Fibroblast of the conjunctiva (primary cell): ENCODE measurements at places on chromosomes 12 and 14.

GRCh38 chr12:130846369-130846768 lies 7.3 kb upstream of the STX2 start:
- DNase-seq, result peak; percentile 83

DNA sequence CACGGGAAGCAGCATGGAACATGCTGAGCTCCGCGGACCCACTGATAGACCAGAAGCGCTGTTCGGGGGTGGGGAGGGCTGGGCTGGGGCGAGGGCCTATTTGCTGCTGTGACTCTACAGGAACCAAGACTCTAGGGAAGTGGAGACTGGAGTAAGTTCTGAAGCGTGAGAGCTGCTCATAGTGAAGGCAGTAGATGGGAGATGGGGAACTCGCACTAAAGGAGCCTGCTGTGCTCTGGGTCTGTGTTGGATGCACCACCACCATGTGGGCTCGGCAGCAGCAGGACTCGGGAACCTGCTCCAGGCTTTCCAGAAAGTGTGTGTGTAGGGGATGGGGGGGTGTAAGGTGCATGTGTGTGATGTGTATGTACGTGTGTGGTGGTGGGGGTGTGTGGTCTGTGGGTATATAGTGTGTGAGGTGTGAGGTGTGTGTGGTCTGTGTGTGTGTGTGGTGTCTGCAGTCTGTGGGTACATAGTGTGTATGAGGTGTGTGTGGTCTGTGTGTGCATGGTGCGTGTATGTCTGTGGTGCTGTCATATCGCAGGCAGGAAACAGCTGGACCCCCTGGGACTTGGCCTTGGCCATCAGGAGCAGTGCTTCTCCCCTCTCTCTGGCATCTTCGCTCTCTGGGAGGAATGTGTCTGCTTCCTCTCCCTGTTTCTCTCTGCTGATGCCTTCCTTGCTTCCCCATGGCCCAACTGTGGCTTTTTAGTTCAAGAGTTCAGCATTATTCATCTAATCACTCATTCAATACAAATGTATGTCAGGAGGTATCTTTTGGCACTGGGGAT lies 378.9 kb downstream of the FUT8 start:
- no peak for DNase-seq

GRCh38 chr12:96034621-96035282 lies 635 bp downstream of the LTA4H start:
- DNase-seq, result no peak

- no peak for DNase-seq
Measured at GRCh38 chr14:54593860-54594259, 26.9 kb downstream of the SAMD4A start.

DNA sequence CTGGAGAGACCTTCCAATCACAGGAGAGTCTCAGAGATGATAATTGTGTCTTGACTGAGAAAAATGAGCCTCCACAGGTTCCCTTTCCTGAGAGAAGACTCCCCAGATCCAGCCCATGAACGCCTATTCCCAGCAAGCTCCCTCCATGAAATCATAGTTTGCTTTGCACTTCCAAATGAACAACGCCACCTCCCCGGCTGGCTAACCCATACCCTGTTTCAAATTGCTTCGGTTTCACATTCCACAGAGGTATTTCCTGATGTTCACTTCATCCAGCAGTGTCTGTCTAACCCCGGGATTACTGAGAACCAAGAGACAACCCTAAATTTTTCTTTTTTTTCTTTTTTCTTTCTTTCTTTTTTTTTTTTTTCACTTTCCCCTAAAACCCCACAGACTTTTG lies 124.1 kb upstream of the RFLNA start:
- no peak for DNase-seq

GRCh38 chr14:50813544-50813863 lies 17.5 kb downstream of the NIN start:
- DNase-seq, result no peak

DNA sequence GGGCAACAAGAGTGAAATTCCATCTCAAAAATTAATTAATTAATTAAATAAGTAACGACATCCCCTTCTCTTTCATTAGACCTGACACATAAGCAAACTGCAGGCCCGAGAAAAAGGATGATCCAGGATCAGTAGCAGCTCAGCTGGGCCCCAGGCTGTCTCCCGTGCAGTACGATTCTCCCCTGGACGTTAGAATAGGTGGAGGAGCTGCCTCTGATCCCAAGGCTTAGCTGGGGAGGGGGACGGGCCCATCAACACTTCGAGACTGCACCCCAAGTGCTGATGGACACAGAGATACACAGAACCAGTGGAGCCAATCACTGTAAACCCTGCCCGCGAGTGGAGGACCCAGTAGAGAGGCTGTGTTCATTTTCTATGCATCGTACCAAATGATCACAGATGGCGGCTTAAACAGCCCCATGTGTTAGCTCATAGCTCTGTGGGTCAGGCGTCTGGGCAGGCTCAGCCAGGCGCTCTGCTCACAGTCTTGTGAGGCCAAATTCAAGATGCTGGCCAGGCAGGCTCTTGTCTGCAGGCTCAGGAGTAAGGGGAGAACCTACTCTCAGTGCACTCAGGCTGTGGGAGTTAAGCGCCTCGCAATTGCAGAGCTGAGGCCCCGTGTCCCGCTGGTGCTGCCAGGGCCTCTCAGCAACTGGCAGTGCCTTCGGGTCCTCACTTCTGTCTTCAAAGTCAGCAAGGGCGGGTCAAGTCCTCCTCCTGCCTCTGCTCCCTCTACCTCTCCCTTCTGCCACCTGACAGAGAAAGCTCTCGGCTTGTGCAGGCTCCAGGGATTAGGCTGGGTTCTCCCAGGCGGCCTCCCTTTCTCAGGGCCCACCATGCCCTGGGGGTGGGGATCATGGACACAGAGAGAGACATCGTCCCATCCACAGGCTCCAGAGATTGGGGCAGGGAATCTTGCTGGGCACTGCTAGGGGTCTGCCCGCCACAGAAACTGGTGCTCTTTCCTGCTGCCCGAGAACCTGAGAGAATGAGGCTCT lies 26.4 kb downstream of the RIMBP2 start:
- no peak for DNase-seq

- no peak for DNase-seq
Measured at GRCh38 chr12:4412056-4412455, 32.5 kb upstream of the FGF23 start.

- DNase-seq, result no peak
Measured at GRCh38 chr12:63164911-63165310, 13.9 kb upstream of the AVPR1A start.

DNA sequence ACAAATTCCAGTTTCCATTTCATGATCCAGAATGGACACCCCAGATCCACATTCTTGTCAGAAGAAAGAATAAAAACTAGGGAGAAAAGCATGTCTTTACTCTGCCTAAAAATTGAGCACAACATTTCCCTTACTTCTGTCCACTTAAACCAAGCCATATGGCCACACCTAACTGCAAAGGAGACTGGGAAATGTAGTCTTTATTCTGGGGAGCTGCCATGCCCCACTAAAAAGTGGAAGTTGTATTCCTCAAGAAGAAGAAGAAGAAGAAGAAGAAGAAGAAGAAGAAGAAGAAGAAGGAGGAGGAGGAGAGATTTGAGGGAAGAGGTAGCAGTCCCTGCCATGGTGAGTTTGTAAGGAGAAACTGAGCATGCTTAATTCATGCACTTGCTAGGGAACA lies 84.5 kb downstream of the GPR65 start:
- no peak for DNase-seq

DNA sequence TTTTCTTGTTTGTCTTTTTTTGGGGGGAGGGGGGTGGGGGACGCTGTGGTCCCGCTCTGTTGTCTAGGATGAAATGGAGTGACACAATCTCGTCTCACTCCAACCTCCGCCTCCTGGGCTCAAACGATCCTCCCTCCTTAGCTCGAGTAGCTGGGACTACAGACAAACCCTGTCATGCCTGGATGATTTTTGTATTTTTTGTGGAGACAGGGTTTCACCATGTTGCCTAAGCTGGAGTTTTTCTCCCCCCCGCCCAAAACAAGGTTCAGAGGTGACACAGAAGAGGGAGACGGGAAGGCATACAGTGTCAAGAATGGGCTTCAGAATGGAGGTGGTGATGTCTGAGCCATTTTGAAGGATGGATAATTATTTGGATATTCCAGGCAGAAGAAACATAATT lies 116.9 kb upstream of the ATF1 start:
- no peak for DNase-seq

DNA sequence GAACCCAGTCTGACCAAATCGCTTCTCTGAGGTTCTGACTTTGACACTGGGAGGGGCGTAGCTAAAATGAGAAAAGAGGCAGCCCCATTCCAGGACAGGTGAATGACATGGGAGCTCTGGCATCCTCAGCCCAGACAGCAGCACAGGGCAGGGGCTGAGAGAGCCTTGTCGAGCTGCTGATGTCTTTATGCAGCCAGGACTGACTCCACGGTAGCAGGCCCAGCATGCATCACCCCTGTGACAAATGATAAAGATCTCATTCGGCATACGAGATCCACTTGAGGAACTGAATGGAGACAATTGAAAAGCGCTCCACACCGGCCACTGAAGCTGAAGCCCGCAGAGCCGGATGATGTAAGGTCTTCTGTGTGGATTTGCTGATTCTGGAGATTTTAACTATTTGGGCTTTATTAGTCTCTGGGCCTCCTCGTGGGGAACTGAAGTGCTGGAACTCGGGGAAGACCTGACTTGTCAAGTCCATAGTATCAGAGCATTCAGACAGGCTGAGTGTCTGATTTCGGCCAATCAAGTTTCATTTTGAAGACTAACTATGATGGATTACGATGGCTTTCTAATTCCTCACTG lies 56.9 kb upstream of the MAP1LC3B2 start:
- DNase-seq, result no peak

DNA sequence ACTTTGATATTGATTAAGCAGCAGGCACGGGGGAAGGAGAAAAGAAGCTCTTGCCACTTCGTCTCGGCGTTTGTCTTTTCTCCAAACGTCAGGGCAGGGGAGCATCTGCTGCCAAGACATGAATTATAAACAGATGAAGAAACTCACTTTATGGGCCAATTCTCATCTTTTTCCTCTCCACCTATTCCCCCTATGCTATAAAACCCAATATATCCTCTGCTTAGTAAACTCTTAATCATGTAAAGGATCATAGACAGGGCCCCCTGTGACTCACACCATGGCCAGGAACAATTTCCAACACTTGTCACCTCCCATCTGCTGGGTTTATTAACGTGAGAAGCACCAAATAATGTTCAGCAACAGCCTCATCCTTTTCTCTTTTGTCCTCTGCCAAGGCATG lies 1092.1 kb upstream of the TMEM132C start:
- no peak for DNase-seq

GRCh38 chr14:80771201-80771600 lies 170.3 kb downstream of the CEP128 start:
- no peak for DNase-seq

DNA sequence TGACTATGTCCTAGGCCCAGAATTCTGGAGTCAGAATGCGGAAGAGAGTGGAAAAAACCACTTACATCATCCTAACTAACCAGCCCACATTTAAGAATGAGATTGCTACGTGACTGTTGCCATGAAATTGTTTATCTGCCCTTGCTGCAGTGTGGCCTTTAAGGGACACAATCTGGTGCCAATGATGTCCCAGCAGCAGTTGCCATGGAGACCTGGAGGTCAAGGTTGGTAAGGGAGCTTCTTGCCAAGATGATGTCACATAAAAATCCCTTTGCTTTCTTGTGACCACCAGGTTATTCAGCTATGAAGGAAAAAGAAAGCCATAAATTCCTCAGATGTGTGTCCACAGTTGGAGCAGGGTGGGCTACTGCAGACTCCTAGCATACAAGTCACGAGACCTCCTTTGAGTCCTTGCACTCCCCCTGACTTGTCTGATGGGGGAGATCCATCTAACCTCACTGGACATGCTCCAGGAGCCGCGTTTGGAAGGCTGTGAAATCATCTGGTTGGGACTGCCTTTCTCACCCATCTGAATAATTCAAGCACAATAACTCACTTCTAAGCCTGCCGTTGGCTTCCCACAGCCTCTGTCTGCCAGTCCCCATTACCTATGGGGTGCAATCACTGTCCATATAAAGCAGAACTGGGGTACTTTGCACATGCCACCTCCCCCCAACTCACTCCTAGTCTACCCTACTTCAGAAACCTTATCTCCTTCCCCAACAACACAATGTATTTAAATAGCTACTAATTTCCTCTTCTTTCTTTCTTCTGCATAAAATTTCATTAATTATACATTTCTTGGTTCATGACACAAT lies 165.6 kb downstream of the ZFP36L1 start:
- DNase-seq, result no peak

DNA sequence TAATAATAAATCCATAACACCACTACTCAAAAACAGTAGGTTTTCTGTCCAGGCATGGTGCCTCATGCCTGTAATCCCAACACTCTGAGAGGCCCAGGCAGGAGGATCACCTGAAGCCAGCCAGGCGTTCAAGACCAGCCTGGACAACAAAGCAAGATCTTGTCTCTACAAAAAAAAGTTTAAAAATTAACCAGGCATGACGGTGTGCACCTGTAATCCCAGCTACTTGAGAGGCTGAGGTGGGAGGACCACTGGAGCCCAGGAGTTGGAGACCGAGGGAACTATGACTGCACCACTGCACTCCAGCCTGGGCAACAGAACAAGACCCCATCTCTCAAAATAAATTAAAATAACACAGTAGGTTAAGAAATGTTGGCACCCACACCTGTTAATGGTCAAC lies 44.5 kb upstream of the AP4S1 start:
- DNase-seq, result no peak

DNA sequence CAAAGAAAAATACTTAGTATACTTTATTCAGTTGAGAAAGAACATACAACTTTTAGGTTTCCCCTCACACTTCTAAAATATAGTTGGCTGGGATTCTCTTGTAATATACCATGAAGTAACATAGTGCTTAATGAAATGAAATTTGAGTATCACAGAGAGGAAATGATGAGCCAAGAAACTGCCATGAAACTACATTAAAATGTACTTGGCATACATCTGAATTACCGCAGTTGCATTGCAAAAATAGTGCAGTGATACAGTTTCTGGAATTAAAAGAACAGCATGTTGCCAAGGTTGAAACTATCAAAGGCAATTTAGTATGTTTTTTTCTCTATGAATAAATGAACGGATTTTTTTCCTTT lies 389.2 kb downstream of the TMEM117 start:
- DNase-seq, result no peak

- no peak for DNase-seq
Measured at GRCh38 chr12:47835831-47836155, 16.1 kb upstream of the HDAC7 start.

- DNase-seq, result peak; percentile 18
Measured at GRCh38 chr14:73283608-73284379, 46.5 kb downstream of the PAPLN start.

- no peak for DNase-seq
Measured at GRCh38 chr14:64409126-64409920, 21.2 kb downstream of the MTHFD1 start.

DNA sequence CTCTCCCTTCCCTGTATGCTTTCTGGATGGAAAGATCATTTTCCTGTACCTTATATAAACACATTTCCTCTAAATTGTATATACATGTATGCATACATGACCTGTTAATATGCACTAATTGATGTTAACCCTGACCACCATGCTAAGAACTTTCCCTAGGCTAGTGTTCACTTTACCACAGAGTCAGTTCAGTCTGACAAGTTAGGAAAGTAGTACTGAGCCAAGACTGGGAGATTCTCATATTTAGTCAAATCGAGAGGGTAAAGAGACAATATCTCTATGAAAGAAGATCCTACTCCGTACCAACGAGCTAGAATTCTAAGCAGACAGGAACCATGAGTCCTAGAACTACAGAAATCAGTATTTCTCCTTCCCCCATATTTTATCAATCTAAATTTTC lies 36.8 kb downstream of the ATF7 start:
- DNase-seq, result no peak
